Stimulated activated CD8-positive, alpha-beta memory T cell treated with anti-CD3 and anti-CD28 coated beads, Interleukin-12 subunit alpha, Interleukin-12 subunit beta, amount 100 ng/mL, for 1 hour (primary cell): ENCODE measurements at places on chromosomes 3 and 15.

DNA sequence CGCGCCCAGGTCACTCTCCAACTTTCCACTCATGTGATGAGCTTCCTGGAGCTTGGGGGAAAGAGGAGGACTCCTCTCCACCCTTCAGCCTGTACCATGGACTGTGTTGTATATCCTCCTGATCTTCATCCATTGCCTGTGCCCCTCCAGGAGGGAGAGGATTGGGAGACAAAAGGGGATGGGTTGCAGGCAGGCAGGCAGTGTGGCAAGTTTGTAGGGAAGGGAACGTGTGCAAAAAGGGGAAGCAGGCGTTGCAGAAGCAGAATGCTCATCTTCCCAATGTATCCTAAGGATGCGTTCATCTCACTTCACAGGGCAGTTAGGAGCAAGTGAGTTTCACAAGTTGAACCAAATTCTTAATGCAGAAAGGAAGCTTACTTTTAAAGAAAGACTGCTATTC, 28.1 kb upstream of the GHSR start:
- no peak for DNase-seq

GRCh38 chr15:25175033-25175788, 220.4 kb downstream of the SNRPN start:
- DNase-seq, result no peak

DNA sequence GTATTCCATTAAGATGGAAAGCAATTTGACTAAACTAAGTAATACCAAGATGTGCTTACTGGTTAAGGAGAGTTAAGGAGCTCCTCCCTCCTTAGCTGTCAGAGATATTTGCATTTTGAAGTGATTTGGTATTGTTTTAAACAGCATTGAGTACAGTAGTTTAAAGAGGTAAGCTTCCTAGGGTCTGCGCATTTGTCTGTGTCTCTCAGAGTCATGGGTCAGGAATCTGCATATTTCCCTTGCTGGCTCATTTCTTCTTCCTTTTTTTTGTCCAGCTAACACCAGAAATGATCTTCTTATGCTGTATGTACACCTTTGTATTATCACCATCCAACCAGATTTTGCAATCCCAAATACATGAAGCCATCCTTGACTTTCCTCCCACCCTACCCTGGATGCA, 163.0 kb upstream of the BFSP2 start:
- DNase-seq, result no peak

DNA sequence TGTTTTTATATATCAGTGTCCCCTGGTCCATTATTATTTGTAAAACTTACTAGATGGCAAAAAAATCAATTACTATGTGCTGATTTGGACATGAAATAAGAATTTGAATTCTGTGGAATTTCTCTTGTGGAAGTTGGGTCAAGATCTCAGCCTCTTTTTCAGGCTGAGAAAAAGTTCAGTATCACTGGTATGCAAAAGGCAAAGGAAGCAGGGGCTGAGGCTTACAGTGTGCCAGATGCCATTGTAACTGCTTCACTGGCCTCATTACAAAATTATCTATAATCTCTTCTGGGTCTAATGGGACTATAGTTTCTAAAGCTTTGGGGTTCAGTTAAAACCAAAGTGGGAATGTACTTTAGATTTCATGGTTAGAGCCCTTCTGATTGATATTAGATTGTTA, 125.9 kb upstream of the SLC7A14 start:
- no peak for DNase-seq

GRCh38 chr15:50487287-50487686, 59.2 kb downstream of the USP50 start:
- no peak for DNase-seq

- no peak for DNase-seq
Observed at GRCh38 chr15:36632226-36632625, 52.8 kb downstream of the CDIN1 start.

DNA sequence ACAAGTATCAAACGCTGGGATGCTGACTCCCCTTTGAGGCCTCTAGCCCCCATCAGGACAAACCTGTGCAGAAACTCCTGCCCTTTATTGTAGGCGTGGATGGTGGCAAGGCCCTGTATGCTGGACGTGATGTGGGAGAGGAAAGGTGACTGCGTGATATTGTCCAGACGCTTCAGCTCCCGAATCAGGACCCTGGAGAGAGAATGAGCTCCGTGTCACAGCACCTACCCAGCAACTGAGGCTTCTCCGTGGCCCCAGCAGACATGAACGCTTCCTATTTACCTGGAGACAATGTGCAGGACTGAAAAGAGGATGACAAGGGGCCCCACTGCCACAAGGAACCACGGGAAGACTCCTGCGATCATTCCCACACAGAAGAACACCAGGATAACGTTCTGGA, 65.0 kb upstream of the PARL start:
- no peak for DNase-seq

DNA sequence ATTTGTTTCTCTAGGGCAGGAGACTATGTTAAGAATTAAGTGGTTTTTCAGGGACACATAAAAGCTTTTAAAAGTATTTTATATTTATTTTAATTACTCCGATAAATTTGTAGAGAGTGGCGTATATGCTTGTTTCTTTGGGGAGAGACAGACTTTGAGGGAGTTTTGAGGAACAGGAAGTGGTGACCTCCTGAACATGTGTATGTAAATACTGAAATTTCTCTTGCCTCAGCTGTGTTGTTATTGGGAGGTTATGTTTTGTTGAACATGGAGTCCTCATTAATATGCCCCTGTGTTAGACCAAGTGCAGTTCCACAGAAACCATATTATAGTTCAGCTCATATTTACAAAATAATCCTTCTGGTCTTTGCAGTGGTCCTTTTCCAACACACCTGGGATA, 41.8 kb upstream of the UTS2B start:
- DNase-seq, result no peak

DNA sequence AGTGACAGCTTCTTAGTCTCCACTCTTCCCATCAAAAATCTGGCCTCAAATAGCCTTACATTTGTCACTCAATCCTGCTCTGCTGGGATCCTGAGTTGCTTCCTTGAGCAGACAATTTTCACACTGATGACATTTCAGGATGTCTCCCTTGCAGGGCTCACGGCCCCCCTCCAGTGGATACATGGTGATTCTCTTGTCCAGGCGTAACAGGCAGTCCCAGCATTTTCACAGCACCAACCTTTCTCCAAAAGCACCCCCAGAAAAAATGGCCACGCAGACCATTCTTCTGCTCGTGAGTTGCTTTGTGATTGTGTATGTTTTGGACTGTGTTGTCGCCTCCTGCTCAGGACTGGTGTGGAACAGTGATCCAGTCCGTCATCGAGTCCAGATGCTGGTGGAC, 47.4 kb upstream of the WNT7A start:
- no peak for DNase-seq

DNA sequence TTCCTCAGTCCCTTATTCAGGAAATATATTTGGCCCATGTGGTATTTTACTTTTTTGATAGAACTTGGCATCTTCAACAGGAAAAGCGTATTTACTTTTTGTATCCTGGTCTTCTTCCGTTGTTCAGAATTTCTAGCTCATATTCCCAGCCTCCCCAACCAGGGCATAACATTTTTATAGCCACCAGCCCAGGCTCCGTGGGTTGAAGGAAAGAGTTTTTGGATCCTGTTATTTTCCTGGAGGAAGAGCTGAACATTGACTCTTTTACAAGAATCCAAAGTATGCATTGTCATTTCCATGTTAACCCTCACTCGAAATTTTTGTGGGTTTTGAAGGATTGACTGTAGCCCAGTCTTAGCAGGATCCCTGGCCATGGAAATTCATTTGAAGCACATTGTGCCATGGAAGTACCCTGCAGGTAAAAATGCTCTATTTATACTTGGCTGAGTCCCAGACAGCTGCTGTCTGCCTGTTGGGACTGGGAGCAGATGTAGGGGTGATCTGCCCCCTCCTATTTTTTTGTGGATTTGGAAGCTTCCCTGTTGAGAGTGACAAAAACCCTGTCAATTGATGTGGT, 98.8 kb downstream of the AKAP13 start:
- no peak for DNase-seq

DNA sequence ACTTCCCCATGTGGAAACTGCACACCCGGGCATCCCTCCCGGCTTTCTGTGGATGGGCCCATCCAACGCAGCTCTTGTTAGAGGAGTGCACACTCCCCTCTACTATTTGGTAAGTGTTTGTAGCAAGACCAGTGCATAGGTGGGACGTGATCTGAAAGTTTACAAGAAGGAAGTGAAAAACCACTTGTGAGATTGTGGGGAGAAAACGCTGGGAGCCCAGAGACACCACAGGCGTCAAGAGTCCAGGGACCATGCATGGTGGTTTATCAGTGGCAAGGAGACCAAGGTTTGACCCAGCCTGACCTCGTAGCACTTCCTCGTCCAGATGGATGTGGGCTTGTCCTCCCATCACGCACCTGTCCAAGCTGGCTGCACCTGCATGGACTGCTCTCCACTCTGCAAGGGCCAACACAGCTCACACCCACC, 51.6 kb downstream of the ATP10A start:
- DNase-seq, result no peak

DNA sequence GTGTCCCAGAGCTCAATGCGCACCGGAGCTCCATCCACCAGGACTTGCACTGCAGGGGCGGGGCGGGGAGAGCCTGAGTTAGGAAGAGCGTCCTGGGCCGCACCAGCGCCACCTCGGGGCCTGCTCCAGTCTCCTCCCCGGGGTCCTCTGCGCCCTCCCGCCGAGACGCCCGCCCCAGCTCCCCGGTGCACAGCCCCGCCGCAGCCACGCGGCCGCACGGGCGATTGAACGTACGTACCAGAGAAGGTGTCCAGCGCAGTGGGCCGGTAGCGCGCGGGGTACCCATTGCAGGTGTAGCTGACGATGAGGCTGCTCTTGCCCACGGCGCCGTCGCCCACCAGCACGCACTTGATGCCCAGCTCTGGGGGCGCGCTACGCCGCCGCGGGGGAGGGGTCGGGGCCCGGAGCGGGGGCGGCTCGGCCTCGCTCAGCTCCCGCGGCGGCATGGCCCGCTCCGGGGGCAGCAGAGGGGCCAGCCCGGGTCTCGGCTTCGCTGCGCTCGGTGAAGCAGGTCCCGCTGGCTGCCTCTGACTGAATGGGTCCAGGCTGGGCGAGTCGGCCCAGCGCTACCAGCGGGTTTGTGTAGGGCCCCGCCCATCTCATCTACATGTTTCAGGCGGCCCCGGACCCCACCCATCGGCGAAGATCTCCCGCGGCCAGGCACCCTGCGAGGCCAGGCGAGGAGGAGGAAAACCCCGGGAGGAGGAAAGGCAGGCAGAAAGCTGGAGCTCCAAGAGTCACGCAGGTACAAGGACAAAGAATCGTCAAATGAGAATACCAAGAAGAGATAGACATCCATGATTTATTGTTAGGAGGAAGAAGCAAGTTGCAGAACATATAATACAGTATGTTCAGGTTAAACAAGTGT, at the start of gene RHOV:
Gene RHOV, minus strand, starts transcription at position 541 of the 868 bp plus-strand sequence. Its CDS starts 95 bp downstream, at position 446.
- peak; percentile 33 for DNase-seq

DNA sequence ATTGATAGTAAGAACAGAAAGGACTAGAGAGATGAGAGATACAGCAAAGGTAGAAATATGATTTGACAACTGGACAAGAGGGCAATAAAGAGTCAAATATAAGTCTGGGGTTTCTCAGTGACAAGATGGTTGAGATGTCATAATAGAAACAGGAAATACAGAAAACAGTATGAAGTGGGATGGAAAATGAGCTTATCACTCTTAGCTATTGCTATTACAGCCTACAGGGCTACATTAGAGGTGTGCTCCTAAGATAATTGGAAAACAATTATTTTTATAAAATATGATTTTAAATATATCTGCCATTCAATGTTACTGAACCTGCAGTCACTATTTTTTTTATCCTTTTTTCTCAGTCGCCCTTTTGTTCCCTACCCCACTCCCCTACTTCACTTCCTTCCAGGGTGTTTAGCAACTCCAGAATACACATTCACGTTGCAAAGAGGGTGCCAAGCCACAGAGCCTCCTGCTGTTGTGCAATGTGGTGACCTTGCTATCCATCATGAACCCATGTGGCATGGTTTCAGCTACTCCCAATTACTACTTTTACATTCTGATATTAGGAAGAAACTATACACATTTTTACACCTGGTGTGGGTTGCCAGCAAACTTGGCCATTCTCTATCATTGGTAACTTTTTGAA, 6.0 kb downstream of the NRG4 start:
- no peak for DNase-seq

GRCh38 chr3:133503409-133503808, 70.1 kb upstream of the CDV3 start:
- no peak for DNase-seq

DNA sequence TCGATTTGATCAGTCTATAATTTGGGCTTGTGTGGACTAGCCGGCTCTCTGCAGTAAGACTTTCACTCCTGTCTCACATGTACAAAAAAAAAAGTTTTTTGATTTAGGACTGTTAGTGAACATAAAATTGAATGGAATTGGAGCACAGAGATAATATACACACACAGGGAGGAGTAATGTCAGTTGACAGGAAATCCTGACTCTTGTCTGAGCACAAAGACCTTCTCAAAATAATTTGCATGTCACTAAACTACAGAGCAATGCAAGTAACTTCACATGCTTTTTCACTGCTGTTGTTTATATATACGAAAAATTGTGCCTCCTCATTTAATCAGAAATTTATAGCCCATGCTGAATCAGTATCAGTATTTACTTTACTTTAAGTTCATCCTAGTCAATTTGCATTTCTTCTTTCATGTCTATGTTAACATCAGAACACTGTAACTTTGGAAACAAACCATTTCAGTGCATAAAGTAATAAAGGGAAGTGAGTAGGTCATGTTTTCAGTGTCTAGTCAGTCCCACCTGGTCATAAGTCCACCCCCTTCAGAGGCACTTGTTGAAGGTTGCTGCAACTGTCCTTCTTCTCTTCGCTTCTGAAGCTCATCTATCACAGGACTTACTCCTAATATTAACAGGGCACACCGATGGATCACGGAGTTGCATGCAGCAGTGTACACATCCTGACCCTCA, 115.8 kb downstream of the FBXL22 start:
- no peak for DNase-seq

DNA sequence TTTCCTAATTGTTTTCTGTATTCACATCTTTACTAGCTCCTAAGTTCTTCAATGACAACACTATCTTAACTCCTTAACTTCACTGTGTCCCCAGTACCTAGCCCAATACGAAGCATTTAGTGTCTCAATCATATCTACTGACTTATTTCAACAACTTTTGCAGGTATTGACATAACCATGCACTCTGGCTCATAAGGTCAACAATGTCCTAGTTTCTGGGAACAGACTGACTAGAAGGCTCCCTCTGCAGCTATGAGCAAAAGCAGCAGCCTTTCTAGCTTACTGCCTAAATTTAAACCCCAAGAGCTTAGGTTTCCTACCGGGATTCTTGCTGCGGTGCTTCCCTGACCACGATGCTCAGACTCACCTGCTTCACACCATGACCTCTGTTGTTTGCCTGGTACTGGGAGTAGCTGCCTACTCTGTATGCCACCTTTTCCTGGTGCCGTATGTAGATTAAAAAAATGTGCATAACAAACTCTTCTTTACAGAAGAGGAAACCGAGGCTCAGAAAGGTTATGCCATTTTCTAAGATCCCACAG, 767.7 kb downstream of the TUSC7 start:
- DNase-seq, result no peak

- DNase-seq, result no peak
Observed at GRCh38 chr3:73141525-73141924, 80.1 kb downstream of the EBLN2 start.

- no peak for DNase-seq
Observed at GRCh38 chr15:39854161-39854560, 65.9 kb downstream of the GPR176 start.
